ENCODE measurements at places on chromosomes 11 and 22.

DNA sequence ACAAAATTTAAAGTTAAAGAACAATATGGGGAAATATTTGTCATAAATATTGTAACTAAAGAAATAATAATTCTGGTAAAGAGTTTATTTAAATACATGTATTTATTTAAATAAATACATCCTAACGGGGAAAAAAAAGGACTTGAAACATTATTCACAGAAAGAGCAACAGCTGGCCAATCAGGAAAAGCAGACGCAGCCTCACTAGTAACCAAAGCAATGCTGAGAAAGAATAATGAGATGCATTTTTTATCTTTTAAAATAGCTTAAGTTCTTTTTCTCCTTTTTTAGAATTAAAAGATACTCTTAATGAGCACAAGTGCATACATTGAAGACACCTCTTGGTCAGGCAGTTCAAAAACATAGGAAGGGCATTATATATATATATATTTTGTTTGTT is 2.6 kb upstream of the LTO1 start:
- no peak for DNase-seq

DNA sequence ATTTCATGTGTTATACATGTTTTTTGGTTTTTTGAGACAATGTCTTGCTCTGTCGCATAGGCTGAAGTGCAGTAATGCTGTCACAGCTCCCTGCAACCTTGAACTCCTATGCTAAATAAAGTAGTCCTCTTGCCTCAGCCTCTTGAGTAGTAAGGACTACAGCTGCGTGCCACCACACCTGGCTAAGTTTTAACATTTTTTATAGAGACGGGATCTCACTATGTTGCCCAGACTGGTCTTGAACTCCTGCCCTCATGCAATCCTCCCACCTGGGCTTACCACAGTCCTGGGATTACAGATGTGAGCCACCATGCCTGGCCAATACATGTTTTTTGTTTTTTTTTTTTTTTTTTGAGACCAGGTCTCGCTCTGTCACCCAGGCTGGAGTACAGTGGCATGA is 33.9 kb downstream of the SWAP70 start:
- no peak for DNase-seq

- no peak for DNase-seq
These were observed 67.3 kb downstream of the AMBRA1 start for GRCh38 chr11:46526216-46527215.

DNA sequence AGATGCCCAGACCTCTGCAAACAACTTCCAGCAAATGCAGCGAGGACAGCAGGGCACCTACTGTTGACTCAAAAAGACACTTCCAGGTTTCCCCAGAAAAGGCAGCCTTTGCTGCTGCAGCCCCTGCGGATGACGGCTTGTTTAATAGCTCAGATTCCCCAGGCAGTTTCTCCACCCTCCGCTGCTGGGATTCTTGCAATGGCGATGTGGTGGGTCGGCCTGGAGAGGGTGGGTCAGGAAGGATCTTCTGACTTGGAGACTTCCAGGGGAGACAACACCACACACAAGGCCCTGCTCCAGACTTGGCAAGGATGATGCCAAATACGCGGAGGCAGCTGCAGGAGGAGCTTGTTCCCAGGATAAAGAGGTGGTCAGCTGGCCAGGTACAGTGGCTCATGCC is 17.9 kb upstream of the TREH start:
- DNase-seq, result no peak

DNA sequence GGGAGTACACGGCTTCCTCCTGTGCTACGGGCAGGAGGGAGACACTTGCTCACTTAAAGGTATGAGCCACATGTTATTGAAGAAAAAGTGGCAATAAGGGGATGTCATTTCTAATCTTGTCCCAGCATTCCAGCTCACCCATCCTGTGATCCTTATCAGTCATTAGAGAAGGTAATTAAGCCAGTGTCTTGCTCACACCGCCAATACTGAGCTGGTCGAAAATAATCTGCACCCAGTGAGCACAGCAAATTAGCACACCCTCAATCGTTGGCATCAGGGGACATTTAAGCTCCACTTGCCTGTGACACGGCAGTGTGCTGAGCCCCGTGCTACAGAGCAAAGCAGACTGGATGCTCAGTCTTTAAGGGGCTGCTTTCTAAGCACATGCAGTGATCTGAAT is 510.7 kb downstream of the OPCML start:
- DNase-seq, result no peak

- no peak for DNase-seq
These were observed 110.7 kb downstream of the RPL27A start for GRCh38 chr11:8793114-8793777.

- DNase-seq, result no peak
These were observed 137.8 kb downstream of the DBX1 start for GRCh38 chr11:20022363-20023081.

GRCh38 chr11:126474220-126474619 is 118.7 kb downstream of the ST3GAL4 start:
- no peak for DNase-seq

DNA sequence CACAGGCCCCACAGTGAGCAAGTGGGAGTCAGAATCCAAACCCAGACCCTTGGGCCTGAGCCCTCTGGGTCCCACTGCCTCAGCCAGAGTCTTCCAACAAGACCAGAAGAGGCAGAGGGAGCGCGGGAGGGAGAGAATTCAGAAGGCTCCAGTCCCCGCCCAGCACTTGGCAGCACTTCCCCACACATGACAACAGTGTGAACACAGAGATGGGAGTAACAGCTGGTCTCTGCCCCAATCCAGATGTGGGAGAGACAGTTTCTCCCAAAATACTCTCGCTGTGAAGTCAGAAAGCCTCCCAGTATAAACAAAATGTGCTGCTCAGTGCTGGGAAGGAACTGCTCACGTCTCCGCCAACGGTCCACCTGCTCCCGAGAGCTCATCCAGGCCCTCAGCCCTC is 219.9 kb downstream of the MN1 start:
- no peak for DNase-seq

DNA sequence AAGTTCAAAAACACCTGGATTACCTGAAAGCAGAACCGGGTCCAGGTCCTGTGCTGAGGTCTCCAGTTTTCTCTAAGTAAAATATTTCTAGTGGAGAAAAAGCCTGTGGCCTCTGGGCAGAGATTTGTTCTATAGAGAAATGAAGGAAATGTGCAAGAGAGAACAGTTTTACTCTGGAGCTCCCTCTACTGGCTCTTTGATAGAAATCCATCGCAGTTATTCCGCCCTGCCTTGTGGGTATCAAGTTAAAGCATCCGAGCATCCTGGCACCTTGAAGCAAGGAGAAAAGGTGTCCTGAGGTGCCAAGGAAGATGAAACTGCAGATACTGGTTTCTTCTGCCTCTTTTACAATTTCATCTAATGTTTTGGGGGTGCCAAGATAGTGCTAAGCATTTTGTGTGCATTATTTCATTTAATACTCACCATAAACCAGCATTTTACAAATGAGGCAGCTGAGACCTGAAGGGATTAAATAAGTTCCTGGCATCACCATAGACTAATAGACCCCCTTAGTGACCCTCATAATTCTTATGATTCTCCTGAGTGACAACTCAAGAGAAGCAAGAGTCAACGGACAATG is 113.1 kb upstream of the HSD17B12 start:
- no peak for DNase-seq

DNA sequence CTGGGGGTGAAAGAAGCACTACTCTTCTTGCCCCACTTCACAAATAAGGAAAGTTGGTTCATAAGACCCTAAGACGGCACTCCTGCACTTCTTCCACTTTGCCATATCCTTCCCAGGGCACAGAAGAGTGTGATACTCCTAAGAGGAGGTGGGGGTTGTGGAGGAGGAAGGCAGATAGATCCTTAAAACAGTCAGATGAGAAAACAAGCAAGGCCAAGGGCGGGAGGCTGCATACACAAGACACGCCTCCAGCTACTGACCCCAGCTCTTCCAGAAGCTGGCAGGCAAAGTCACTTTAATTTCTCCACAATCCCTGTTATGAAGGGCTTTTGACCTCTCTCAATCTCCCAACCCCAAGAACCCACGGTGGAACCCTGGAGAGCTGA is 1.6 kb upstream of the CHRM4 start:
- DNase-seq, result no peak

GRCh38 chr22:28629420-28630176 is 50.0 kb downstream of the TTC28 start:
- no peak for DNase-seq

- no peak for DNase-seq
These were observed 37.8 kb downstream of the FDX1 start for GRCh38 chr11:110467556-110467955.

DNA sequence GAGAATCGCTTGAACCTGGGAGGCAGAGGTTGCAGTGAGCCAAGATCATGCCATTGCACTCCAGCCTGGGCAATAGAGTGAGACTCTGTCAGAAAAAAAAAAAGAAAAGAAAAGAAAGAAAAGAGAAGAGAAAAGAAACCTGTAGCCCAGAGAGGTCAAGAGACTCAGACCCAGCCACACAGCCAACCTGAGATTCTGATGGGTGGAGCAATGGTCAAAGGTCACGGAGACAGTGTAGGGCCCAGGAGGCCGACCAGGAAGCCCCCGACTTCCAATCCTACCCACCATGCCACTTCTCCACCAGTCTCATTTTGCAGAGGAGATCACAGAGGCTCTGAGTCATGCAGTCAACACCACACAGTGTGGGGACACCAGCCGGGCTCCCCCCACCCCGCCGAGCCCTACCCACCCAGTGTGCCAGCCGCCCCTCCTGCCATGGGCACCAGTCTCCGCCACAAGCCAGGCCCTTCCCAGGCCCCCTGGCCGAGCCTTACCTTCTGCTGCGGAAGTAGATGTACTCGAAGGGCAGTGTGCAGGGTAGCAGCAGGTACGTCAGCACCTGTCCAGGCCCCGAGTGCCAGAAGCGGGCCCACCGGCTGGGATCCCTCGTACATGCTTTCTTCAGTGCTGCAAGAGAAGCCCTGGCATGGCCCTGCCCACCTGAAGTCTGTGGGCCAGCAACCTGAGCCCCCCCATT is 7.9 kb downstream of the PNPLA5 start:
- no peak for DNase-seq

DNA sequence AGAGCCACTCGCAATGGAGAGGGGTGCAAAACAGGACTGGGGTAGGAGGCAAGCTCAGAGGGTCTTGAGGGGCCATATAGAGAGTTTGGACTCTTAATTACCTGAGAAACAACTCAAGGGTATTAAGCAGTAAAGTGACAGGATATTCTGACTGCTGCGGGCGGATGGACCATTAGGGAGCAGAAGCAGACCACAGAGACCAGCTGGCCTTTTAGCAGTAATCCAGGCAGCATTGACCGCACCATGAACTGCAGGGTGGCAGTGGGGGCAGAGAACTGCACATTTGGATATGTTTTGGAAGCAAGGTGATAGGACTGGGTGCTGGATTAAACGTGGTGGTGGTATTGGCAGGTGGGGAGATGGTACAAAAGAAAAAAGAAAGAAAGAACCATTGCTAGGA is 125.3 kb downstream of the DBX1 start:
- no peak for DNase-seq

GRCh38 chr22:34283844-34284243 is 363.6 kb upstream of the LARGE1 start:
- no peak for DNase-seq

DNA sequence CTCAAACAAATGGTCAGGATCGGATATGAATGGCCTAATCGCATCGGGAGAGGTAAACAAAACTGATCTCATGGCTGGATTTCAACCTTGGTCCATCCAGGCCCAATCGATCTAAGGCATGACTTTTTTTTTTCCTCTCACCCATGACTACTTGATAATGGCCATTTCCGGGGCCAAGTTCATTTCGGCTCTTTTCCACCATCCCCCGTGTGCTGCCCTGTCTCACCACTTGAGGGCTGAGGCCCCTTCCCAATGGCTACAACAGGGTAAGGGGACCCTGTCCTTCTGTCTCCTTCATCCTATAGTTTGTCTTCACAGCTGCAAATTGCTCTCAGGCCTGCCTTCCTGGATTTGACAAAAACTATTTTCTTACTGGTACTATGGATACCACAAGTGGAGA is 26.7 kb downstream of the GRAP2 start:
- no peak for DNase-seq

All from effector memory CD8-positive, alpha-beta T cell (primary cell).